ENCODE measurements at places on chromosomes 1 and 21.

- DNase-seq = no peak
Measured at GRCh38 chr1:227234998-227235405, 83.3 kb downstream of the CDC42BPA start.

GRCh38 chr1:85374160-85374559 is 90.8 kb downstream of the DDAH1 start:
- DNase-seq = no peak

GRCh38 chr1:115063228-115063901 is 25.9 kb downstream of the TSPAN2 start:
- no peak for DNase-seq

- DNase-seq = no peak
Measured at GRCh38 chr1:154581766-154582165, 14.2 kb downstream of the CHRNB2 start.

- DNase-seq = no peak
Measured at GRCh38 chr1:117166076-117166475, 44.5 kb upstream of the TRIM45 start.

DNA sequence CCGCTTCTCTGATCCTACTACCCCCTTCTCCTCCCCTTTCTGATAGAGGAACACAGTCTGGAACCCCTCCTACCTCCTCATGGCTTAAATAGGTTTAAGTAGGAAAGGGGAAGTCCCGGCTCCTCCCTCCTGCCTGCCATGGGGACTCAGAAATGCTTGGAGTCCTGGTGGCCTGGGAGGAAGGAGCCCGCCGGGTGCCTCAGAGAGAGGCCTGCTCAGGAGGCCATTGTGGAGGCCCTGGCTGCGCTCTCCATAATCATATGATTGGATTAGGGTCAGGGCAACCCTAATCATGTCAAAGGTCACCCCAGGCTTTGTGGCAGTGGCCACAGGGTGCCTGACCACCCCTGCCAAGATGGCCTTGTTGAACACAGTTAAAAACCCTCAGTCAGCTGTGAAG is 29.0 kb downstream of the WNT3A start:
- no peak for DNase-seq

DNA sequence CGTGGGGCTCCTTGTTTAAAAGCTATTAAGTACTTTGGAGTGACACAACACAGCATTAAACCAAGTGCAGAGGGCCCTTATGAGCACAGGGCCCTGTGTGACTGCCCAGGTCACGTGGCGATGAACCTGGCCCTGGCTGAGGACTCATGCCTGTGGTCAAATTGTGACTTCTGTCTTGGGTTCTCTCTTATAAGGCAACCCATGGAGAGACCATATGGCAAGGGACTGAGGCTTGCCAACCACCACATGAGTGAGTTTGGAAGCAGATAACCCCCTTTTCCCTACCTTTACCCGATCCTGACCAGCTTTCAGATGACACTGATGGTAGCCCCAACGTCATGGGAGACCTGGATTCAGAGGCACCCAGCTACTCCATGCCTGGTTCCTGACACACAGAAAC is 140.5 kb downstream of the ZBTB18 start:
- no peak for DNase-seq

DNA sequence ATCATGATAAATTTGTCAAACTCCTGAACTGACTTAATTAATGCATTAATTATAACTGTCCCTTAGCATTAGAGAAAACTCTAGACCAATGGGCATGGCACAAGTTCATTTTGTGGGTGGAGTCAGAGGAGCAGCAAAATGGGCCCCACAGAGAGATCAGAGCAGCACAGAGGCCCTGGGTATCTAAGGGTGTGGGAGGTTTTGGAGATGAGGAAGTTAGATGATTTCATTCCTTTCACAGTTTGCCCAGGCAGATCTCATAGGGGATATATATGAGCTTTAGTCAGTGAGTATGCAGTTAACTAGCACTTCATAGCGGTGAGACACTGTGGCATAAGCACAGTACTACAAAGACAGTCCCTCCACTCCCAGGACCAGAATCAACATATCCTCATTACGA is 117.3 kb downstream of the MAB21L3 start:
- no peak for DNase-seq

GRCh38 chr1:40384413-40384762 is 10.9 kb downstream of the SMAP2 start:
- DNase-seq = peak; percentile 50

GRCh38 chr1:229199261-229200243 is 71.4 kb upstream of the RAB4A start:
- peak; percentile 46 for DNase-seq

GRCh38 chr1:212067787-212068186 is 32.2 kb downstream of the DTL start:
- DNase-seq = no peak

GRCh38 chr1:87103074-87103473 is 188.6 kb downstream of the HS2ST1 start:
- DNase-seq = no peak

DNA sequence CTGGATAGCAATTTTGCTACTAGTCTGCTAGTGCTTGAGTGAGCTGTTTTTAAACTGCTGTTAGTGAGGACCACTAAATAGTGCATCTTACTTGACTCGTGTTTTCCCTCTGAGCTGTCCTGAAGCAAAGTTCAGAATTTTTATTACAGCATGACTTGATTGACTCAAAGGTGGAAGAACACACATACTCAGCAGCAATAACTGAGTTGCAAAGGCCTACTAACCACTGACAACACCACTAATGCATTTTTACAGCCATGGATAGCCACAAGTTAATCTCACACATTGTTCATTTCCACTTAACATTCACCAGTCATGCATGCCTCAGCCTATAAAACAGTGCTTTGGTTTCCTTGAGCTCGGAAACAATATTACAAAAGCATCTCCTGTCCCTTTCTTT is 148.7 kb downstream of the RUNX1 start:
- no peak for DNase-seq

DNA sequence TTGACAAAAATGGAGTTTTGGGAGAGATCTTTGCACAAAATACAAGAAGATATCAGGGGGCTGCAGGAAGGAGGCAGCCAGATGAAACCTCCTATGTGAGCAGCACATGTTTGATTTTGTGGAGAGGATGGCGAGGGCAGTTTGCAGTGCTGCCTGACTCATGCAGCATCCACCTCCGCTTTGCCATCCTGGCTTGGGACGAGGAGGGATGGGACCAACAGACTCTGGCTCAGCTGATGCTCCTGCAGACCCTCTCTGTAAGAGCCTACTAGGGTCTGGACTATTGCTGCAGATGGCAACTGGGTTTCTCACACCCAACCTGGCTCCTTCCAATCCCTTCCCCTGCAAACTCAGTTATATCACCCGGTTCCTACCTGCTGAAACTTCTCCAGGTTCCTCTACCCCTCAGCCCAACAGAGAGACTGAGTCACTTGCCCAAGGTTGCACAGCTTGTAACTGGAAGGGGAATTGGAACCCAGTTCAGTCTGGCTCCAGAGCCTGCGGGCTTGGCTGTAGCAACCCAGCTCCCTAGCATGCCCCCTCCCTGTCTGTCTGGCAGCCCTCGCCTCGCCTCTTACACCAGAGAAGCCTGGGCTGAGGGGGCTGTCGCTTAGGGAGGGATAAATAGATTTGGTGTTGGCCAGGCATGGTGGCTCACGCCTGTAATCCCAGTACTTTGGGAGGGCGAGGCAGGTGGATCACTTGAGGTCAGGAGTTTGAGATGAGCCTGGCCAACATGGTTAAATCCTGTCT is 205.8 kb downstream of the PTPRU start:
- DNase-seq = no peak

GRCh38 chr1:101236516-101237228 is at the start of gene S1PR1:
S1PR1 (plus strand) TSS chr1:101237019; CDS start chr1:101238985, 1,966 bp downstream.
- DNase-seq = peak; percentile 49

DNA sequence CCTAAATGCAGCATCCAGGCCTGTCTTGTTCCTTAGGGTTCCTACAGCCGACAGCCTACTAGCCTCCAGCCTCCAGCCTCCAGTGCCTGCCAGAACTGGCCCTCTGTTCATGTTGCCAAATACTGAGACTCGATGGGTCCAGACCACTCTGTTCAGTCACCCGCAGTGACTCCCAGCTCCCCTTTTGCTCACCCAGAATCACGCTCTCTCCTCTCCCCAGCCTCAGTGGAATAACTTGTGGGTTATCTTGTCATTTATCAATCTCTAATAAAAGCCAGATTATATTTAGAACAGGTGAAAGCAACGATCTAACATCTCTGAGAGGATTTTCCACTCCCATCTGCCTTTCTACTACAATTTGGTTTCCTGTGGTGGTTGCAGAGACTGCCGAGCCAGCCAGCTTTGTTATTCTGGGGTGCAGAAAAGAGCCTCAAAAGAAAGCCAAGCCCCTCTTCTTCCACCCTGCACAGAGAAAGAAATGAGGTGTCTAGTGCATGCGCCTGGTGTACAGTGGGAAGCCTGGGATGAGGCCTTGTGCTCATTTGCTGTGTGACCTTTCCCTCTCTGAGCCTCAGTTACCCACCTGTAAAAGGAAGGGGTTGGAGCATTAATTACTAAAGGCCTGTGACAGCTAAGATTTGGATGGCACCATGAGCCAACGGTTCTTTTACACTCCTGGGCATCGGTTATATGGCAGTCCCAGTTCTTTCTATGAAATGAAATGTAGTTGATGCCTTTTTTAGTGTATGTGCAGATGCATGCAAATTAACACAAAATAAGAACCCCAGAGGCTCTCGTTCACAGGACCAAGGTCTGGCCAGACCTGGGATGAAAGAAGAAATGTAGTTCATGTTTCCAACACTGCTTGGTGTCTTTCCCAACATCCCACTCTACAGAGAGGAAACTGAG is 42.9 kb upstream of the ID3 start:
- no peak for DNase-seq

DNA sequence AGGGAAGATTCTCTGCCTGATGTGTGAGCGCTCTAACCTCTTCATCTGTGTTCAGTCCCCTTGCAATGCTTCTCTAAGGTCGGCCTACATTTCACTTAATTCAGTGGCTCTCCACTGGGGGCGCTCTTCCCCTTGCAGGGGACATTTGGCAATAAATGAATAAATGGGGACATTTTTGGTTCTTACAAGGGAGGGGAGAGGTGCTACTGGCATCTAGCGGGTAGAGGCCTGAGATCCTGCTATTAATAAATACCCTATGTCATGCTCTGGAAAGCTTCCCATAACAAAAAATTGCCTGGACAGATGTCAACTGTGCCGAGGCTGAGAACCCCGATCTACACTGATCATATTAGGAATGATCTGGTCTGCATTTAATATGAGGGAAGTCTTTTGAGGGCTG is 25.9 kb upstream of the DNAJC11 start:
- peak; percentile 47 for DNase-seq

GRCh38 chr1:44903011-44903680 is 60.1 kb upstream of the PTCH2 start:
- DNase-seq = no peak

DNA sequence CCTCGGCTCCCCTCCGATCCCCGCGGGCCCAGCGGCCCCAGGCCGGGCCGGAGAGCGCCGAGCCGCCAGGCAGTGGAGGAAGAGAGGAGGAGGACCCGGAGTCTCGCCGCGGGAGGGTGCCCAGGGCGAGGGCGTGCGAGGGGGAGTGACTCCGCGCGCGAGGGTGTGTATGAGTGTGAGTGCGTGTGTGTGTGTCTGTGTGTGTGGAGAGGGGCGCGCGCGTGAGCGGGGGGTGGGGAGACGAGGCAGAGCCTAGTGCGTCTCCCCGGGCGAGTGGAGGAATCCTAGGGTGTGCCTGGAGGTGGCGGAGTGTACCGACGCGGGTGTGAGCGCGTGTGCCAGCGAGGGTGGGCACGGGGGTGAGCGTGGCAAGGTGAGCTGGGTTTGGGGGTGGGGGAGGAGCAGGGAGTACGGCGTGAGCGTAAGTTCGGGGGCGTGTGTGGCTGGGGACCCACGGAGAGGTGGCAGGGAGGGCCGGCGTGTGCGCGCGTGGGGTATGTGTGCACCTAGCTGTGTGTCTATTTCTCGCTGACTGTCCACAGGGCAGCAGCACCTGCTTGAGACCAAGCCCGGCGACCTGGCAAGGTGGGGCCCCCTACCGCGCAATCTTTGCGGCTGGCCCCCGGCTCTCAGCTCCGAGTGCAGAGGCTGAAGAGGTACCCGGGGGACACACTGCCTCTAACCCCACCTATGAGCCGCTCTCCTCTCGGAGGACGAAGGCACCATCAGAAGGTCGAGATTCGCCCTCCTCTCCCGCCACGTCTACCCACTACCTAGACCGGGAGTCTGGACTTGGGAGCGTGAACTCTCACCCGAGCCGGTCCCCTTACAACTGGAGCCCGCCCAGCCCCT is 784 bp upstream of the KCND3 start:
- no peak for DNase-seq
